ENCODE measurements at places on chromosomes 7 and 10.
A peak's percentile ranks its signal among the peaks of the same experiment; 100 is the strongest.

DNA sequence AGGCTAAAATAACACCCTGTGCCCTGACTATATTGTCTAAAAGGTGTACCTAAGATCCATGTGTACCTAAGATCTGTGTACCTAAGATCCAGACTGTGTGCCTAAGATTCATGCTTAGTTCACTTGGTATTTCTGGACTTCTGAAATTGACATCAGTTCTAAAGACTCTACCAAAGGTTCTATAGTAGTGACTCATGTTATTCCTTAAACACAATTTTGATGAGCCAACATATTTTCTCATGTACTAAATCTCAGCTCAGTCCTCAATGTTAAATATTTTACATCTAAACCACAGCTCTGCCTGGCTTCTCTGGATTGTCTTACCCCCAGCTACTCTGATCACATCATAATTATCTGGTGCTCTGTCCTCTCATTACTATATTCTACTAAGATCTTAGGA lies 802.3 kb upstream of the SORCS1 start:
- no peak overlapping the region for H3K4me3 ChIP-seq
- DNase-seq, result no peak
- H3K27ac ChIP-seq, result no peak overlapping the region

DNA sequence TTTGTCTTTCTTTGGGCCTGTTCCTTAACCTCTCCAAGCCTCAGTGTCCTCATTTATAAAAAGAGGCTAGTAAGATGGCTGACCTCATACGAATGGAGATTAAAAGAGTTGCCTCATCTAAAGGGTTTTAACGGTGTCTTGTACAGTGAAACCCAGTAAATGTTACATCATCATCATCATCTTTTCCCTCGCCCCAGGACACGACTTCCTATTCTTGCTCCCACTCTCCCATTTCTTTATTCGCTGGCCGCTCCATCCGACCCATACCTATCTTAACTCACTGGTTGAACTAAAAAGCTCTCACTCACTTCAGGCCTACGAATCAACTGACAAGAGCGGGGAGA lies 554 bp downstream of the FRA10AC1 start:
- H3K27ac ChIP-seq, result no peak overlapping the region
- H3K4me3 ChIP-seq, result peak overlapping the region; percentile 89
- H3K36me3 ChIP-seq, result peaks cover 7% of the 10 kb centered on the region
- H3K27me3 ChIP-seq, result no peaks in the 10 kb centered on the region
- DNase-seq, result no peak

- no peaks in the 10 kb centered on the region for H3K4me1 ChIP-seq
- no peak overlapping the region for H3K27ac ChIP-seq
- no peak overlapping the region for H3K4me3 ChIP-seq
- DNase-seq, result no peak
- no peaks in the 10 kb centered on the region for H3K36me3 ChIP-seq
These were observed 9.8 kb downstream of the AGBL3 start for GRCh38 chr7:134996097-134996550.

- DNase-seq, result no peak
- no peaks in the 10 kb centered on the region for H3K27me3 ChIP-seq
- no peak overlapping the region for H3K4me3 ChIP-seq
- H3K27ac ChIP-seq, result peak overlapping the region; percentile 14
These were observed 28.4 kb upstream of the IFRD1 start for GRCh38 chr7:112421666-112422486.

GRCh38 chr10:119401671-119402395 lies 140.7 kb downstream of the RGS10 start:
- no peak overlapping the region for H3K27ac ChIP-seq
- DNase-seq, result peak; percentile 22
- no peak overlapping the region for H3K4me3 ChIP-seq

DNA sequence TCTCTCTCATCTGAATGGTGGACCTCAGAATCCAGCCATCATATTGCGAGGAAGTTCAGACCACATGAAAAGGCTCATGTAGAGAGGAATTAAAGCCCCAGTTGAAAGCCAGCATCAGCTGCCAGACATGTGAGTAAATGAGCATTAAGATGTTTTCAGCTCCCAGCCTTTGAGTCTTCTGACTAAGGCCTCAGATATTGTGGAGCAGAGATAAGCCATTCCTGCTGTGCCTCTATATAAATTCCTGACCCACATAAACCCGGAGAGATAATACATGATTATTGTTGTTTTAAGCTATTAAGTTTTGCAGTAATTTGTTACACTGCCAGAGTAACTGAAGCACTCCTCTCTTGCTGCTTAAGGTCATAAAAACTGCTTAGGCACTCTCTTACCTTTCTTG lies 14.6 kb downstream of the FAM149B1 start:
- H3K27me3 ChIP-seq, result no peaks in the 10 kb centered on the region
- DNase-seq, result peak; percentile 38
- peaks cover 8% of the 10 kb centered on the region for H3K36me3 ChIP-seq

DNA sequence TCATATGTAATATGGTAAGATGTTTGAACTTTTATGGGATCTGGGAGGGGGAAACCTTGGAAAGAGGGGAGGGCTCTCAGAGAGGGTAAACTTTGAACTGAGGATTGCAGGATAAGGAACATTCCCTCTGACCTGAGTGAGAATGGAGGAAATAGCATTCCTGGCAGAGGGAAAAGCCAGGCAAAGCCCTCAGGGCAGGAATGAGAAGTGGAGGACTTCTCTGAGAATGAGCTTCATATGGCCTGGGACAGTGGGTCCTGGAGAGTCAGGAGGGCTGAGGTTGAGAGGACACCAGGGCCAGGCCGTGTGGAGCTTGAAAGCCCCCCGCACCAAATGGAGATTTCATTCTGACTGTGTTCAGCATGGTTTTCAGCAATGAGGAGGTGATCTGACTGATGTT lies 34.2 kb downstream of the NPVF start:
- H3K4me3 ChIP-seq, result no peak overlapping the region
- peak; percentile 18 for DNase-seq
- H3K36me3 ChIP-seq, result no peaks in the 10 kb centered on the region
- no peaks in the 10 kb centered on the region for H3K27me3 ChIP-seq

DNA sequence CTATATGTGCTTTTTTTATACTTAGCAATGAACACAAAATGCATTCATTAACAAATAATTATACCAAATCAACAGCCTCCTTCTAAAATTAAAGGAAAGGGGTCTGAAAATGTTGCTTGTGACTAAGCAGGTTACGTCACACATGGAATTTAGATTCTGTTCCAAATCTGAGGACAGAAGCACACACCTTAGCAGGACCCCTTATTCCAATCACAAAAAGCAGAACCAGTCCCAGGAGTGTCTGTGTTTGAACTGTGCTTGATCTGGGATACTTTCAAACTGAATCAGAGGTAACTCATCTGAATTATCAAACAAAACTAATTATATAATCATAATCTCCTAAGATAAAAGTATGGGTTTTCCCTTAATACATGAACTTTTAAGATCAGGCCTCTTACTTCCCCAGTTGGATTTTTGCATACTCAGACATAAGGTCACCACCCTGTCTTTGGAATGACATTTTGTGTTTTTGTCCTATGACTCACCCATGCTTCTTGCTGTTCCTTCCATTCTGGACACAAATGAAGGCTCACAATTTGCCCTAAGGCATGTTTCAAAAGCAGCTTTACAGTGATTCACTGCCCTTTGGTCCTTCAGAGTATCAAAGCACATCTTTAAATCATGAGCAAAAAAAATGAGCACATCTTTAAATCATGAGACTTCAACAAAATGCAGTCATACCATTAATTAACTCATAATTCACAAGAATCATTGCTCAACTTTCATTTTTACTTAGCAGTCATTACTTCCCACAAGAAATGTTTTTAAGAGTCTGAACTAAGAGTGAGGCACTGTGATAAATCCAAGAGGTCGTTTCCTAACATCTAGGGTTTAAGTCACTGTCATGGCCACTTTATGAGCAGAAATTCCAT lies 35.5 kb downstream of the SEMA3C start:
- H3K4me3 ChIP-seq, result no peak overlapping the region
- DNase-seq, result peak; percentile 100
- peak overlapping the region; percentile 95 for H3K27ac ChIP-seq
- no peaks in the 10 kb centered on the region for H3K27me3 ChIP-seq

- no peaks in the 10 kb centered on the region for H3K36me3 ChIP-seq
- no peak overlapping the region for H3K4me3 ChIP-seq
- H3K27me3 ChIP-seq, result no peaks in the 10 kb centered on the region
- H3K4me1 ChIP-seq, result no peaks in the 10 kb centered on the region
- no peak for DNase-seq
These were observed 12.0 kb downstream of the SFTPD start for GRCh38 chr10:79936625-79937615.

- DNase-seq, result no peak
- no peak overlapping the region for H3K27ac ChIP-seq
- H3K4me1 ChIP-seq, result peaks cover 7% of the 10 kb centered on the region
- H3K36me3 ChIP-seq, result no peaks in the 10 kb centered on the region
These were observed 160.5 kb downstream of the VTI1A start for GRCh38 chr10:112607506-112607905.

GRCh38 chr10:126394948-126395347 lies 6.7 kb upstream of the ADAM12 start:
- H3K36me3 ChIP-seq, result no peaks in the 10 kb centered on the region
- no peak overlapping the region for H3K27ac ChIP-seq
- no peaks in the 10 kb centered on the region for H3K27me3 ChIP-seq
- DNase-seq, result no peak
- no peak overlapping the region for H3K4me3 ChIP-seq

DNA sequence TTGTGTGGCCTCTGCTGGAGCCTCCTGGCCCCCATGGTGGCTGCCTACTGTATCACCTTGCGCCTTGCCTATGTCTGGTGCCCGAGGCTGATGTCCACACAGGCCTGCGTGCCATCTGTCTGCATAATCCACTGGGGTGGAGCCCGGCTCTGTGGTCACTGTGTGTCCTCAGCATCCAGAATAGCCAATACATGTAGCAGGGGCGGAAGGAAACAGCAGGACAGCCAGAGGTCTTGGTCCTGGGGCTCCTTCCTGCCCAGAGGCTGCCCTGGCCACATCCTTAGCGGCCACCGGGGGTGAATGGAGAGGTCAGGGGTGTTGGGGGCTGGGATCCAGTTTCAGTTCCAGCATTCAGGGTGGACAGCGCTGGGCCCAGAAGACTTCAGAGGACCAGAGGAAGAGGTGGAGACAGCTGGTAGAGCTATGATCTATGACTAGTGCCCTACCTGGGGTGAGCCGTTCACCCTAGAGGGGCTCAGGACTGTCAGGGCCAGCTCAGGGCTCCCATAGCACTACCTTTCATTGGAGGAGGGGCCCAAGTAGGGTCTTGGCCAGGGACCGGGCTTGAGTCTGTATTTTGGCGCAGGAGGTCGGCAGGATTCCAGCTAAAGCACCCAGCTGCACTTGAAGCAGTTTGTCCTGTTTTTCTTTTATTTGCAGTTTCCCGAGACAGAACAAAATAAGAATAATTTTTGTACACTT lies 15.9 kb downstream of the YKT6 start:
- peak; percentile 56 for DNase-seq
- H3K4me1 ChIP-seq, result peaks cover 3% of the 10 kb centered on the region
- H3K4me3 ChIP-seq, result no peak overlapping the region
- peaks cover 21% of the 10 kb centered on the region for H3K36me3 ChIP-seq
- H3K27me3 ChIP-seq, result no peaks in the 10 kb centered on the region
- H3K27ac ChIP-seq, result no peak overlapping the region

GRCh38 chr7:20681258-20681882 lies 65.9 kb downstream of the ABCB5 start:
- DNase-seq, result no peak
- H3K4me3 ChIP-seq, result no peak overlapping the region
- H3K27me3 ChIP-seq, result no peaks in the 10 kb centered on the region
- no peak overlapping the region for H3K27ac ChIP-seq
- H3K4me1 ChIP-seq, result no peaks in the 10 kb centered on the region
- no peaks in the 10 kb centered on the region for H3K36me3 ChIP-seq

DNA sequence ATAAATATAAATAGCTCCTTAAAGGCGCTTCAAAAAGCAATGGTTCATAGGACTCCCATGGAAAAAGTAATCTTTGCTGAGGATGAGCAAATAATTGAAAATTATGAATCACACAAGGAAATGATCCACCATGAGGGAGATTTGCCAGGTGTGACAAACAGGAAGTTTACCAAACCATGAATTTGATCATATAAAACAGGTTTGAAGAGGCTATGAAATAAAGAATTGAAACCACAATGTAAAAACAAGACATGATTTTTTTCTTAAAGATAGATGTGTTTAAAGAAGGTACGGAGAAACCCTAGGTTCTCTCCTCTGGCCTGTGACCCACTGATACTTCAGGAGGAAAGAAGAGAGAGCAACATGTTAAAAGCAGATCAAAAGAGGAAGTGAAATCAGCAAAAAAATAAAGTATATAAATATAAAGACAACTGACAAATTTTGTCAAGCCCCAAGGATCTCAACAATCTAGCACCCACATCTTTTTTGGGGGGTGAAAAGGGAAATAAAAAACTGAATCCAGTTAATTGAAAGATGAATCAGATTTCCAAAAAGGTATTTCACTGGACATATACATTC lies 111.3 kb upstream of the ASAH2 start:
- no peaks in the 10 kb centered on the region for H3K27me3 ChIP-seq
- no peaks in the 10 kb centered on the region for H3K4me1 ChIP-seq
- no peak for DNase-seq
- no peaks in the 10 kb centered on the region for H3K36me3 ChIP-seq
- H3K4me3 ChIP-seq, result no peak overlapping the region

GRCh38 chr7:93476491-93477344 lies 97.8 kb downstream of the CALCR start:
- no peaks in the 10 kb centered on the region for H3K4me1 ChIP-seq
- peak overlapping the region; percentile 41 for H3K27ac ChIP-seq
- H3K4me3 ChIP-seq, result no peak overlapping the region
- H3K27me3 ChIP-seq, result no peaks in the 10 kb centered on the region
- H3K36me3 ChIP-seq, result no peaks in the 10 kb centered on the region

- H3K4me3 ChIP-seq, result peak within 1 kb of the TSS; percentile 99
- peak within 1 kb of the TSS; percentile 98 for H3K27ac ChIP-seq
- H3K27me3 ChIP-seq, result no peaks in the 10 kb centered on the region
- DNase-seq, result no peak
These were observed at the start of gene KLF6 for GRCh38 chr10:3784510-3785250. TSS of gene KLF6 (minus strand) at chr10:3785209. CDS start at chr10:3785014, 195 bp downstream.

DNA sequence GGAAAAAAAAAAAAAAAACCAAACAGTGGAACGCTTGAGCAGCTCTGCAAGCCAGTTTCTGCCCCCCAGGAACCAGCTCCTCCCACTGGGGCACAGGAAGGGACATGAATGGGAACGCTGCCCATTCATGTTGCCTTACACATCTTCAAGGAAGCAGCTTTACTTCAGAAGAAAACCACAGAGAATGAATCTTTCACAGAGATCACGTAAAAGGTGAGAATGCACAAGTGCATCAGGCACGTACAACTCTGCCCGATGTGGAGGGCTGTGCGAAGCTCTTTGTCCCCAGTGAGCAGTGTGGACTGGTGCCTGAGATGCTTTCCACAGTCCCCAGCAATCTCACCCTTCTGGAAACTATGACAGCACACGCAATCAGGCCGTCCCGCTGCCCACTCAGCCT lies 106.2 kb downstream of the DLG5 start:
- no peak overlapping the region for H3K27ac ChIP-seq
- H3K4me1 ChIP-seq, result no peaks in the 10 kb centered on the region
- H3K27me3 ChIP-seq, result no peaks in the 10 kb centered on the region
- H3K4me3 ChIP-seq, result no peak overlapping the region
- DNase-seq, result no peak

DNA sequence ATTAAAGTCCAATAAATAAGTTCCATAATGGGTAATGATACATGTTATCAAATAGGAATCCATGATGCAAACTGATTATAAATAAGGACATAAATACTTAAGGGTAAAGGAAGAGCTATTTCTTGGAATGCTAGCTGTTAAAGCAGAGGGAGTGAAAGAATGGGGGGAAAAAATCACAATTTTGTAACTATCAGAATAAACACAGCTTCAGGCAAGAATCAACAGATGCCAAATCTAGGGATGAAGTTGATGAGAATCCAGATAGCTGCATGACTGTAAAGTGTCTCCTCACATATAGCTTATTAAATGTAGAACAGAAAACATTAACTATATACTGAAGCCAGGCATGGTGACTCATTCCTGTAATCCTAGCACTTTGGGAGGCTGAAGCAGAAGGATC lies 4.9 kb downstream of the IPMK start:
- H3K4me1 ChIP-seq, result no peaks in the 10 kb centered on the region
- H3K36me3 ChIP-seq, result peaks cover 2% of the 10 kb centered on the region
- no peaks in the 10 kb centered on the region for H3K27me3 ChIP-seq
- no peak overlapping the region for H3K27ac ChIP-seq
- H3K4me3 ChIP-seq, result no peak overlapping the region
